Heart left ventricle (tissue), 16 donors: ENCODE measurements at places on chromosomes 7 and 10. TPM values are rescaled to one million over a fixed set of nuclear protein-coding genes. Genes with fewer than 3 reads are reported as not detected.

DNA sequence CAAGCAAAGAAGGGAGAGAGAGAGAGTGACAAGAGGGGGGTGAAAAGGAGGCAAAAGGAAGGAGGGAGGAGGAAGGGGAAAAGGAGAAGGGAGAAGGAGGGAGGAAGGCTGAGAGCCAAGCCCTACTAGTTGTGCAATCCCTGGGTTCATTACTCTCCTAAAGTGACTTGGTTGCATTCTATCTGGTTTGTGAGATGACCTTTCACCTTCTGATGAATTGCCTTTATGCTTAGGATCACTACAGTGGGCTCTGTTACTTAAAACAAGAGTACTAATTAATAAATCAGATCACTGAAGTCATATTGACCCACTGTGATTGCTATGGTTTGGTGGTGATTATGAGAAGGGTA is 144.9 kb downstream of the KIF20B start:
- DNase-seq = no peak

GRCh38 chr10:49389361-49389933 is 6.4 kb downstream of the DRGX start:
- DNase-seq = no peak

GRCh38 chr10:130863044-130863443 is 448.5 kb downstream of the TCERG1L start:
- no peak for DNase-seq

- DNase-seq = no peak
These were observed 21.7 kb downstream of the HIBADH start for GRCh38 chr7:27640884-27641574.

Gene CACNB2
- total RNA-seq = 35.9 TPM

Gene GRID1
- total RNA-seq = 0.93 TPM

Gene MSS51
- total RNA-seq = 5.3 TPM

Gene VAX1
- not detected for total RNA-seq

Gene GFRA1
- 1.5 TPM for total RNA-seq

Gene APBB1IP
- 17.5 TPM for total RNA-seq

Gene PRKAR2B
- 16.6 TPM for total RNA-seq

Gene INSYN2A
- total RNA-seq = 0.07 TPM
